ENCODE measurements at places on chromosomes 11 and 22. TPM values are rescaled to one million over a fixed set of nuclear protein-coding genes. Genes with fewer than 3 reads are reported as not detected.

Gene TEAD1
- total RNA-seq: 29.6 TPM

Gene CD6
- 0.83 TPM for total RNA-seq

Gene TRIM5
- total RNA-seq: 19.4 TPM

Gene STARD10
- 493 TPM for total RNA-seq

Gene PGGHG
- 37.0 TPM for total RNA-seq

Gene FOLR1
- not detected for total RNA-seq

Gene CREB3L1
- 0.30 TPM for total RNA-seq

Gene OR10G8
- total RNA-seq: not detected

Gene OR10A6
- total RNA-seq: not detected

Gene JHY
- total RNA-seq: 0.23 TPM

Gene GPHA2
- 0.25 TPM for total RNA-seq

Gene SCT
- total RNA-seq: 0.81 TPM

Gene CCND1
- 82.6 TPM for total RNA-seq

Gene SHANK2
- total RNA-seq: 33.8 TPM

Gene MYO7A
- total RNA-seq: 38.5 TPM

Gene MMP7
- 1.5 TPM for total RNA-seq

Gene CECR2
- 12.0 TPM for total RNA-seq

Gene TP53AIP1
- total RNA-seq: not detected

Gene PPFIA1
- total RNA-seq: 21.9 TPM

Gene DKK3
- total RNA-seq: 5.5 TPM

Gene PANX3
- not detected for total RNA-seq

Gene DGCR2
- 30.5 TPM for total RNA-seq

Gene SCN3B
- total RNA-seq: not detected

Gene OR2AT4
- not detected for total RNA-seq

Gene LZTR1
- total RNA-seq: 36.7 TPM

Gene SYNGR1
- total RNA-seq: 2.9 TPM

Gene PITPNB
- total RNA-seq: 30.6 TPM

Gene CRYBB3
- total RNA-seq: 0.91 TPM

Gene MFNG
- 8.0 TPM for total RNA-seq

Gene SEZ6L
- total RNA-seq: 0.03 TPM

Gene A4GALT
- total RNA-seq: 1.0 TPM

Gene FAM83F
- total RNA-seq: 6.6 TPM

Gene PRAME
- 1.2 TPM for total RNA-seq

Gene GGTLC2
- total RNA-seq: not detected

Gene PDGFD
- total RNA-seq: 0.96 TPM
